ENCODE measurements at places on chromosomes 1 and 21.

DNA sequence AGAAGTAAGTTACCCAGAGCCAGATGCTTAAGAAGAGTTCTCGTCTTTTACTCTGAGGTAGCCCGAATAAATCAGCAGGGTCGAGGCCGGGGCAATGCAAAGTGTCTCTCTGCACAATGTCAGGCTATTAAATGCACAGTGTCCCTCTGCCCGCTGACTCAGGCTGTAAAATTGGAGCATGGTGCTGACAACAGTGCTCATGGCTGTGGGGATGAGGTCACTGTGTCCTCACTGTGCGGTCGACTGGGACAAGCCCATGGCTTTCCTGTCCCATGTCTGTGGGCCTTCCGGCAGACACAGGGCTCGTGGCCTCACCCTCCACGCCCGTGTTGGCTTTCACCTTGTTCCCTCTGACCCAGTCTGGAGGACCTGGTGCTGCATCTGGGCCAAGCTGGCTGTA, 14.6 kb upstream of the SLC2A1 start:
- H3K27me3 ChIP-seq: no peaks in the 10 kb centered on the region
- H3K27ac ChIP-seq: peak overlapping the region; percentile 6
- DNase-seq: no peak
- H3K4me3 ChIP-seq: no peak overlapping the region
- peaks cover 10% of the 10 kb centered on the region for H3K4me1 ChIP-seq

GRCh38 chr21:43352568-43353281, 74.2 kb downstream of the SIK1 start:
- peak overlapping the region; percentile 46 for H3K27ac ChIP-seq
- H3K36me3 ChIP-seq: no peaks in the 10 kb centered on the region
- H3K4me3 ChIP-seq: no peak overlapping the region

DNA sequence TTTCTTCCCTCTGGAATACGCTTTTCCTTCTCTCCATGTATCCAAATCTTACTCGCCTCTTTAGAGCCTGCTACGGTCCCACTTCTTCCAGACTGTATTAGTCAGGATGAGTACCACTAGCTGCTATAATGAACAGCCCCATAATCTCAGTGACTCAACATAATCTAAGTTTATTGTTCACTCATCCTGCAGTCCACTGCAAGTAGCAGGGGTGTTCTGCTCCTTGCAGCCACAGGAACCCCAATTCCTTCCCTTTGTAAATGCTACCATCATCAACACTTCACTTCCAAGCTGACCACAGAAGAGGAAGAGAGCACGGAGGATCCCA, 18.1 kb upstream of the LDLRAP1 start:
- H3K36me3 ChIP-seq: no peaks in the 10 kb centered on the region
- DNase-seq: no peak

GRCh38 chr1:68307378-68307787, 75.1 kb upstream of the WLS start:
- H3K27ac ChIP-seq: no peak overlapping the region
- H3K27me3 ChIP-seq: no peaks in the 10 kb centered on the region

GRCh38 chr1:53323316-53323715, 4.6 kb downstream of the LRP8 start:
- H3K27me3 ChIP-seq: no peaks in the 10 kb centered on the region
- no peak for DNase-seq
- H3K36me3 ChIP-seq: no peaks in the 10 kb centered on the region
- peaks cover 27% of the 10 kb centered on the region for H3K4me1 ChIP-seq
- no peak overlapping the region for H3K27ac ChIP-seq

DNA sequence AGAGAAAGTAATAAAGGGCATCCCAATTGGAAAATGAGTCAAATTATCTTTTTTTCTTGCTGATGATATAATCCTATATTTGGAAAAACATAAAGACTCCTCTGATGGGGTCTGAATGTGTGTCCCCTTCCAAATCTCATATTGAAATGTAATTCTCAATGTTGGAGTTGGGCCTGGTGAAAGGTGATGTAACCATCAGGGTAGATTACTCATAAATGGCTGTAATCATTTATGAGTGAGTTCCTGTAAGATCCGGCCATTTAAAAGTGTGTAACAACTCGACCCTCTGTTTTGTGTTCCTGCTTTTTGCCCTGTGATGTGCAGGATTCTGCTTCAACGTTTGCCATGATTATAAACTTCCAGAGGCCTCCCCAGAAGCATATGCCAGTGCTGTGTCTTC, 44.3 kb upstream of the MAP1LC3C start:
- no peaks in the 10 kb centered on the region for H3K27me3 ChIP-seq
- H3K4me3 ChIP-seq: no peak overlapping the region
- peak; percentile 34 for DNase-seq
- H3K27ac ChIP-seq: no peak overlapping the region

- H3K27me3 ChIP-seq: no peaks in the 10 kb centered on the region
- H3K4me3 ChIP-seq: no peak overlapping the region
- H3K27ac ChIP-seq: no peak overlapping the region
- no peaks in the 10 kb centered on the region for H3K4me1 ChIP-seq
- no peak for DNase-seq
- no peaks in the 10 kb centered on the region for H3K36me3 ChIP-seq
These were observed 23.1 kb upstream of the DYNLT5 start for GRCh38 chr1:66729119-66729518.
